Activated naive CD8-positive, alpha-beta T cell treated with anti-CD3 and anti-CD28 coated beads, Interleukin-2, amount 10 ng/mL, durations not matched to agents 7 days and 5 days (primary cell): ENCODE measurements at places on chromosomes 2 and 18.

DNA sequence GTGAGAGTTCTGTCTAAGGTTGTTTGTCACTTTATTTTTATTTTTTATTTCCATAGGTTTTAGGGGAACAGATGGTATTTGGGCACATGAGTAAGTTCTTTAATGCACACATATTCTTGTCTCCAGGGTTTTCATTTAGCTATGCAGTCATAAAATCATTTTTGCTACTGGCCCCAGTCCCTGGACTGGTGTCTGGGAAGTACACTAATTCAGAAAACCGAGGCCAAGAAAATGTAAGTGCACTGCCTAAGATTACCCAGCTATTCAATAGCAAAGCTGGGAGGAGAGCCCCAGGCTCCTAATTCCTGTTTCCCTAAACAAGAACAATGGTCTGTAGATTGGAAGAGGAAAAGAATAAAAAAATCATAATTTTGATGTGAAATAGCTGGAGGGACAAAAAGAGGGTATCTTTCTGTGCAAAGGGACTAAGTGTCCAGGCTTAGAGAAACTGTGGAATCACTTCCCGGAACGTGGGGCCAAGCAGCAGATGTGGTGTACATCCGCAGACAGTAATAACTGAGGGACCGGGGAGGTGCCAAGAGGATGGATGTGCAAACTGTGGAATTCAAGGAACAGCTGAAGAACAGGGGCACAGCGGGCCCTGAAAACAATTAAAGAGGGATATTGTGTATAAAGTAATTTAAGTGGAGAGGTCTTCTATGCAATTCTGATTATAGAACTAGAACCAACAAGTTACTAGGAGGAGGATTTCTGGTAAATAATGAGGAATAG lies 236.3 kb downstream of the ACKR3 start:
- DNase-seq: no peak

DNA sequence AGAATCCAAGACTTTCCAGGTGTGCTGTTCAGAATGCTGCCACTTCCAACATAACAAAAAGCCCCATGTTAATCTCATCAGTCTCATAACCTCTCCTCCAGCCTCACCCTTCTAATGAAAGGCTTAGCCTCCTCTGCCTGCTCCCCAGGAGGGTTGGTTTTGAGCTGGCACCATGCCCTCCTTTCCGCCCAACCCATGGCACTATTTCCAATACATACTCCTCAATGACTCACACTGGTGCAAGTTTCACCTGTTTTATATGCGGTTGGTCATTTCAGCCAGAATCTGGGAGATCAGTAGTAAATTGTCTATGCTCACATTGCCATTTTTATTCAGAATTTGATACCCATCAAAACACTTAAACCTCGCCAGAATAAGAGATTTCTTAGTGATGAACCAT lies 157.6 kb upstream of the NRP2 start:
- DNase-seq: no peak

DNA sequence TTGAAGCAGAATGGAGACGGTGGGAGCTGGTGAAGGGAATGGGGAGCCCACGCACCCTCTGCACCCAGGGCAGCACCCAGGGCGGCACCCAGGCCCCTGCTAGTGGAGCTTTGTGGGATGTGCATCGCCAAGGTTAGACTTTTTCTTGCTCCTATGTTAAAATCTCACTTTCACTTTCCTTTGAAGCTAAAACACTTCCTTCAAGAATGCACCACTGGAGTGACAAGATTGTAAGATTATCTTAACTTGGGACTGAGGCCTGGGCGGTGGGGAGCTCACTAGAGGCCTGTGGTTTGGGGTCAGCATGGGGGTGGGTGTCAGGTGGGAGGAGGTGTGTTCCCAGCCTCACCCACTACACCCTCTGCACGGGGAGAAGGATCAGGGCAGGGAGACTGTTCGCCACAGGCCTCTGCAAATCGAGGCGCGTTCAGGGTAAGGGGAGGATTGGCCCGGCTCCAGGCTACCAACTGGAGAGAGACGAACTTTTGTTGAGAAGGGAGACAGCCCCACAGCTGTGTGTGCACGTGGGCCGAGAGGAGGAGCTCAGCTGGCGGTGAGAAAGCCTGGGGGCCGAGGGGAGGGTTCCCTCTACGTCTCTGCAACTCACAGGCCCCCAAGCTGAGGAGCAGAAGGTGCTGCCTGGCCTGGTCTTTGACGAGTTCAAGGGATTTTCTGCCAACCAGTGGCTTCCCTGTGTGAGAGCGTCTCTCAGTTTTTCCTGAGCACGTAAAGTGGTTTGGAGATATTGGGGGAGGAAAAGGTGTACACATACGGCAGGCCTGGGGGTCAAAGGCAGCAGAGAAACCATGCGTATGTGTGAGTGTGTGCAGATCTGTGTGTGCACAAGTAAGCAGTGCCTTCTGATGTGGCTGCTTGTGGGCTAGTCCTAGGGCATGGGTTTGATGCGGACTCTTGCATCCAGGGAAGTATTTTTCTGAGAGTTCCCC lies 147.7 kb downstream of the KLHL29 start:
- DNase-seq: peak; percentile 68

- DNase-seq: no peak
Measured at GRCh38 chr2:88933091-88933490, 241.6 kb downstream of the RPIA start.

DNA sequence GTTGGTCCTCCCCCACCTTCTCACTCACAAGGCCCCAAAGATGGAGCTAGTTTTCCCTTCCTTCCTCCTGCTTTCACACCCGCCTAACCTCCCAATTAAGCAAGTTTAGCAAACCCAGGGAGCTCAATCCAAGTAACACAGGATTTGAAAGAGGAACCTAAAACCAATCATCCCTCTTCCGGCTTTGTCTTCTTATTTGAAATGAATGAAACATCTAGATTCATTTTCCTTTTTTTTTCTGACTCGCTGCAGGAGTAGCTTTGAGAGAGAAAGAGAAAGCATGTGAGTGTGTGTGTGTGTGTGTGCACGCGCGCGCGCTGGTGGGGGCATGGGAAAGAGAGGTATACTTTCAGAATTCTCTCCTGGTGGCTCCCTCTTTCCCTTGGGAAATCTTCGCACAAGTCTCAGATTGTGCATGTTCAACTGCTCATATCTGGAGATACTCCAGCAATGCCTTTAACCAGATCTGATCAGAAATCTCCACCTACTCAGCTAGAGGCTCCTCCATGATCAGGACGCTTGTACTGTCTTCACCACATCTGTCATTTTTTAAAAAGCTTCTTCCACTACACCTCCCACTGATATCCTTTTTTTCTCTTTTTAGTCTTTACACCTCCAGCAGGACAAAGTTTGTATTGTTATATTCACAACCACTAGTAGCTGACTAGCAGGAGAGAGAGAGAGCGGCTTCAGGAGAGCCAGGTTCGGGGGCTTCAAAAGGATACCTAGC lies 1.7 kb downstream of the SLC8A1 start:
- DNase-seq: no peak

DNA sequence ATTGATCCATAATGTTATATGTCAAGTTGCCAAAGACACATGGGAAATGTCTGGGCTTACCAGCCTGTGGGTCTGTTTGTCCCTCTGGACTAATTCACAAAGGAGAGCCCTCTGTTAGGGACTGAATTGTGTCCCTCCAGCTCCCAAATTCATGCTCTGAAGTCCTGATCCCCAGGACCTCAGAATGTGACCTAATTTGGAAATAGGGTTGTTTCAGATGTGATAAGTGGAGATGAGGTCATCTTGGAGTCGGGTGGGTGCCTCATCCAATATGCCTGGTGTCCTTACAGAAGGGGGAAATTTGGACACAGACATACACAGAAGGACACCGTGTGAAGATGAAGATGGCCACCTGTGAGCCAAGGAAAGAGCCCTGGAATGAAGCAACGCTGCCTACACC lies 41.4 kb upstream of the ROCK2 start:
- no peak for DNase-seq

DNA sequence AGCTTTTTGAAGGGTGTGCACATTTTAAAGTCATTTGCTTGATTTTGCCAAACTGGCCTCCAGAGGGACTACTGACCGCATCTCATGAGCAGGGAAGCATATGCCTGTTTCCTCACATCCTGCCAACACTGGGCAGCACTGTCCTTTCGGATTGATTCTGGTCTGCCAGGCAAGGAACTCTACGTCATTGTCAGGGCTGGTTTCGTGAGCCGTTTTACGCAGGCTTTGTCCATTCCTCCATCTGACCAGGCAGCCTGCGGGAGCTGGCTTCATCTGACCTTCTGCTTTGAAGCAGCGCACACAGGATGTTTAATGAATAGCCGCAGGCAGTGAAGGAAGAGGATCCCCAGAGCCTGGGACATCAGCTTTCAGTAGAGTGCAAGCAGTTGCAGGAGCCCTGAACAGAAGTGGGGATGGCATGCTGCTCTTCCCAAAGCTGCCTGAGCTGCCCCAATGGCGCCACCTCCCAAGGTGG lies 46.3 kb upstream of the SEMA4C start:
- DNase-seq: no peak

DNA sequence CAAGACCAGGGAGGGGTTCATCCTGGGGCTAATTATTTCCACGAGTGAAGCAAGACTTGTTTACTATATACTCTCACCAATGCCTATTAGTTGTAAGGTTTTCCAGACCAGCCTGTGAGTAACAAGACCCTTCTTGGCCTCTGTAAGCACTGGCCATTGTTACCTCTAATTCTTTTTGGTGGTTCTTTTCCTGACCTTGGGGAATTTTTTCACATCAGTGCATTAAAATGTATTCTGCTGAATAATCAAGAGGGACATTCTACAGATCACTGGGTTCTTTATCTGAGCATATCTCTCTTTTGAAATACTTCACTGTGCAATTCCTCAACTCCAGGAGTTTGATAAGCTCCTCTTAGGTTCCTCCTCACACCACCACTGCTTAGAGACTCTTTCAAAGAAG lies 909.9 kb upstream of the ACVR2A start:
- DNase-seq: no peak

GRCh38 chr2:188892636-188893035 lies 81.5 kb upstream of the COL3A1 start:
- no peak for DNase-seq

- DNase-seq: no peak
Measured at GRCh38 chr2:113240150-113240914, 38.4 kb downstream of the PAX8 start.

- DNase-seq: no peak
Measured at GRCh38 chr2:216160786-216161185, 51.6 kb downstream of the XRCC5 start.

DNA sequence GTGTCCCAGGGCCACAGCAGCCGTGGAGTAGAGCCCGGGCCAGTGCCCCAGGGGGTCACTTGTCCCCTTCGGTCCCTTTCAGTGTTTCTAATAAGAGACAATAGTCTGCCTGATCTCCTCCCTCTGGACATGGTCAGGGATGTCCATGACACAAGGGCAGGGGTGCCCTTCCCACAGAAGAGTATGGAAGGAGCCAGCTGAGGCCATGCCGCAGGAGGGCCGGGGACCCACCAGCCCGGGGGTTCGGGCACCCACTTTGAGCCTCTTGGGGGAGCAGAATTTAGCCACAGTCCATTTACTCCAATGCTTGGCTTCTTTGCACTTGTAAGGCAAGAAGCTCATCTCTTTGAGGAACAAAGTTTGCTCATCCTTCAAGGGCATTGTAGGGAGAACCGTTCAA lies 88.7 kb upstream of the ATG16L1 start:
- DNase-seq: no peak

- DNase-seq: no peak
Measured at GRCh38 chr2:85534881-85535280, 4.1 kb upstream of the MAT2A start.

- no peak for DNase-seq
Measured at GRCh38 chr2:176682278-176682677, 413.0 kb downstream of the MTX2 start.

DNA sequence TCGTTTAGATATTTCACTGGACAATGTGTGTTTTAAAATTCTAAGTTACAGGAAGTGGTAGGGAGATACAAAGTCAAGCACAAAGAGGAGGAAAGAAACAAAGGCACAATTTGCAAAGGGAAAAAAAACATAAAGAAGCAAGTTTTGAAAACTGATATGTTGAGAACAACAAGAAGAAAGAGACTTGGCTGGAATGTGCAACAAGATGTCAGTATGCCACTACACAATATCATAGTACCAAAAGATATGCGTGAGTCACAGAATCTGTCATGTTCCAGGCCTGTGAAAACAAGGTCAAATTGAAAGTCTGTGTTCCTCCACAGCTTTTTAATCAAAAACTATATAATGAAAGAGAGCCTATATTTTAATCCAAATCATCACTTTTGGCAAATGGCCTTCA lies 12.0 kb downstream of the EXOC6B start:
- no peak for DNase-seq

DNA sequence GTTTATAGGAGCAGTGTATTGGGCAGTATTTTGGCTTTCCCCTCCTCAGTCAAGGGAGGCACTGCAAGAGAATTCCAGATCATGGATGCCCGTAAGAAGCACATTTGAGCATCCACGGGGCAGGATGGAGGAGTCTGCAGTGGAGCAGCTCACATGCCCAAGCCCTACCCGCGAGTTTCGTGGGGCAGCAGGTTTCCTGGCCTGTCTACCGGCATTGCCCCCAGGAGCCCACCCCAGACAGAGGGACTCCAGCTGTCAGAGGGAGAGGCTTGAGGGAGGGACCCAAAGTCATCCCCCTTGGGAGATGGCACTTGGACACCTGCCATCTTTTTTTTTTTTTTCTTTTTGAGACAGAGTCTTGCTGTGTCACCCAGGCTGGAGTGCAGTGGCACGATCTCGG lies 31.3 kb downstream of the TMEM177 start:
- DNase-seq: no peak

DNA sequence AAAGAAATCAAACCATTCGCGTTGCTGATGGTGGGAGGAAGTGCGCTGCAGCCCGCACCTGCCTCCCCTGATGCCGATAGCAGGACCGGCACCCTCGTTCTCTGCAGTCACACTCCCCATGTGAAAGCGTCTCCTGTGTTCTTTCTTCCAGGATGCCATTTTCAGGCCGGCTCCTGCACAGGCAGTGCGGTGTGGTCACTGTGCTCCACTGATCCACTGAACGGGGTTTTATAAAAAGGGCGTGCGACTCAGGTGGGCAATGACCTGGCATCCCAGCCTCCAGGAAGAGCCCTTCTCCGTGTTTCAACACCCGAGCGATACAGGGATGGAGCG lies 88.3 kb upstream of the SNTG2 start:
- DNase-seq: no peak

DNA sequence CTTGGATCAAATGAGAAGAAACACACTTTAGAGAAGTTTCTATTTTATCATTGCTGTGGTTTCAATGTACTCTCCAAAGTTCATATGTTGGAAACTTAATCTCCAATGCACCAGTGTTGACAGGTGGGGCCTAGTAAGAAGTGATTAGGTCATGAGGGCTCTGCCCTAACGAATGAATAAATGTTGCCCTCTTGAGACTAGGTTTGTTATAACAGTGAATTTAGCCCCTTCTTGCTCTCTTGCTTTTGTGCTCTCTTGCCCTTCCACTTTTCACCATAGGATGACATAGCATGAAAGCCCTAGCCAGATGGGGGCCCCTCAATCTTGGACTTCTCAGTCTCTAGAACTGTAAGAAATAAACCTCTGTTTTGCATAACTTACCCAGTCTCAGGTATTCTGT lies 664.8 kb downstream of the DCC start:
- DNase-seq: no peak

DNA sequence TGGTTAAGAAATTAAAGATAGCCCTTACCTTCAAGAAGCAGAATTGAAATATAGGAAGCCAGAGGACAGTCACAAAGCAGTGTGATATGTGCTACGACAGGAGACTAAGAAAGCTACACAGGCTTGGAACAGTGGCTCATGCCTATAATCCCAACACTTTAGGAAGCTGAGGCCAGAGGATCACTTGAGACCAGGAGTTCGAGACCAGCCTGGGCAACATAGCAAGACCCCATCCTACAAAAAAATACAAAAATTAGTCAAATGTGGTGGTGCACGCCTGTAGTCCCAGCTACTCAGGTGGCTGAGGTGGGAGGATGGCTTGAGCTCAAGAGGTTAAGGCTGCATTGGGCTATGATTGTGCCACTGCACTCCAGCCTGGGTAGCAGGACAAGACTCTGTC lies 21.9 kb downstream of the GALNT3 start:
- DNase-seq: no peak
